ENCODE measurements at places on chromosomes 5 and 9.

DNA sequence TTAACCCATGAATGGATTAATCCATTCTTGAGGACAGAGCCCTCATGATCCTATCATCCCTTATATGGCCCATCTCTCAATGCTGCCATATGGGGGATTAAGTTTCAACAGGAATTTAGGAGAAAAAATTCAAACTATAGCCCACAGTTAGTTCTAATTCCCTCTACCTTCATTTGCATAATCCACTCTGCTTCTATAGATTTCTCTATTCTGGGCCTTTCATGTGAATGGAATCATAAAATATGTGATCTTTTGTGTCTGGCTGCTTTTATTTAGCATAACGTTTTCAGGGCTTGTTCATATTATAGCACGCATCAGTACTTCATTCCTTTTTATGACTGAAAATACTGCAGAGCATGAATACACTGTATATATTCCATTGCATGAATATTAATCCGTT, 55.4 kb downstream of the CTSL start:
- DNase-seq, result no peak

GRCh38 chr5:77628840-77629508, 9.5 kb downstream of the OTP start:
- no peak for DNase-seq

- no peak for DNase-seq
Measured at GRCh38 chr5:167767795-167768194, 523.6 kb upstream of the WWC1 start.

DNA sequence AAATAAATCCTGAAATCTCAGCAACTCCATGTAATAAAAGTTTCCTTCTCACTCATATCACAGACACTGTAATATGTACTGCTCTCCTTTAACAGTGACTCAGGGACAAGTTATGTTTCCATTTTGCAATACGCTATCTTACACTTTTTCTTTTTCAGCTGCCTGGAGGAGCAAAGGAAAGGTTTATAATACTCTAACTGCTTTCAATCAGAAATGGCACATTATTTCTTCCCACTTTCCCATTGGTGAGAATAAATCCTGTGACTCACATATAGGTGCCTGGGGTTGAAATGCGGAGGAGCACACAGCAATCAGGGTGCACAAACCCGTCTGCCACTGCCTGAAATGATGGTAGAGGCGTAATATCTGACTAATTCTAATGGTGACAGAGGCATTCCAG, 186.6 kb downstream of the HINT1 start:
- DNase-seq, result no peak

- DNase-seq, result no peak
Measured at GRCh38 chr9:2127486-2127885, 112.3 kb downstream of the SMARCA2 start.

GRCh38 chr9:89635816-89636215, 31.0 kb downstream of the GADD45G start:
- no peak for DNase-seq

GRCh38 chr5:55577353-55578060, 42.7 kb upstream of the PLPP1 start:
- DNase-seq, result no peak

- DNase-seq, result peak; percentile 9
Measured at GRCh38 chr9:114319147-114319546, 3.8 kb upstream of the ORM1 start.

- DNase-seq, result no peak
Measured at GRCh38 chr9:126053913-126054312, 272.7 kb upstream of the MVB12B start.

DNA sequence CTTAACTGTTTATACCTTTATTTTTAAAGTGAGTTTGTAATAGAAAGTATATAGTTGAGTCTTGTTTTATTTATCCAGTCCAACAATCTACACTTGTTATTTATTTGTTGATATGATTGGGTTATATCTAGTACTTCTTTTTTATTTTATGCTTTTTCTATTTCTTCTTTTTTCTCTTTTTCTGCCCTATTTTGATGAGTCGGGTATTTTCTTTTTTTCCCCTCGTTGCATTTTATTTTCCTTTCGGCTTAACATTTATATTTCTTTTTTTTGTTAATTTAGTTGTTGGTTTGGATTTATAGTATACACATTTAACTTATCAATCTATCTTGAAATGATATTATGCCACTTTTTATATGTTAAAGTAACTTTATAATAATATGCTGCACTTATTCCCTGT, 111.7 kb upstream of the IZUMO3 start:
- DNase-seq, result no peak

GRCh38 chr5:80181618-80182211, 74.1 kb downstream of the SERINC5 start:
- no peak for DNase-seq

- DNase-seq, result no peak
Measured at GRCh38 chr5:177363565-177363964, 5.8 kb downstream of the RGS14 start.

- DNase-seq, result no peak
Measured at GRCh38 chr9:76638001-76638400, 126.2 kb upstream of the PCA3 start.

GRCh38 chr9:129610473-129611306, 10.2 kb downstream of the C9orf50 start:
- peak; percentile 94 for DNase-seq

- no peak for DNase-seq
Measured at GRCh38 chr5:88657906-88658775, 224.8 kb downstream of the MEF2C start.

GRCh38 chr5:1391691-1392090, 46.8 kb upstream of the CLPTM1L start:
- no peak for DNase-seq

GRCh38 chr5:172910828-172911627, 48.2 kb upstream of the RPL26L1 start:
- DNase-seq, result peak; percentile 92

GRCh38 chr9:124395826-124396225, 19.4 kb downstream of the PSMB7 start:
- DNase-seq, result no peak

DNA sequence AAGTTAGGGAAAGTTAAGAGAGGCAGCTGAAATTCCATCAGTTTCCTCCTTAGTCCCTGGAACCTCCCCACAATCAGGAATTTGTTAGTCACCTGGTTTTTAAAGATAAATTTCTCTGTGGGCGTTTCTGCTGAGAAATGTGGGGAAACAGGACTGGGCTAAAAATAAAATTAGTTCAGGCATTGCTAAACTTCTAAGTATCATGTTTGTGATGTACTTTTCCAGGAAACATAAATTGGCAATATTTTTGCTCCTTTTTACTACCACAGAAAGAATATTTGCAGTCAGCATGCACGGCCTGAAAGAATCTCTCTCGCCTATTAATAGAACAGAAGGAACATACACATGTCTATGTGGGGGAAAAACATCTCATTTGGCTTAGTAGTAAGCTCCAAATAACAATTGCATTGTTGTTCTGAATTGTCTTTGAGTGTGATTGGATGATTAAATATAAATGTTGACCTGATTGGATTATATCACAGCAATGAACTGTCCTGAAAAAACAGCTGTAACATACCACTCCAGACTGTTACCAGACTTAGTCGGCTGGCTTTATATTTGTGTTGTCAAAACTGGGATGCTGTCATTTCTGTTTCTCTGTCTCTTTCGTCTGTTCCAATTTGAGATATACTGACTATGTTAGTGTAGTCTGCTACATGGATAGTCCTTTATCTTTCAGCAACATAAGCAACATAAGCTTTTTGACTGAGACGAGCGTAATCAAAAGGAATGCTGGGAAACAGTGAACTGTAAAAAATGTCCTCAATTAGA, 12.9 kb downstream of the TJP2 start:
- no peak for DNase-seq

- DNase-seq, result no peak
Measured at GRCh38 chr5:91484662-91485061, 101.5 kb upstream of the ARRDC3 start.

- no peak for DNase-seq
Measured at GRCh38 chr9:127979015-127979332, 1.8 kb downstream of the EEIG1 start.

GRCh38 chr9:69444021-69444420, 119.0 kb downstream of the ENTREP1 start:
- no peak for DNase-seq

- no peak for DNase-seq
Measured at GRCh38 chr5:166166071-166166470, 2125.4 kb upstream of the WWC1 start.

GRCh38 chr9:111895996-111896941, at the start of gene UGCG:
TSS of gene UGCG (plus strand) at chr9:111896814. CDS start at chr9:111897216, 402 bp downstream.
- DNase-seq, result peak; percentile 98

DNA sequence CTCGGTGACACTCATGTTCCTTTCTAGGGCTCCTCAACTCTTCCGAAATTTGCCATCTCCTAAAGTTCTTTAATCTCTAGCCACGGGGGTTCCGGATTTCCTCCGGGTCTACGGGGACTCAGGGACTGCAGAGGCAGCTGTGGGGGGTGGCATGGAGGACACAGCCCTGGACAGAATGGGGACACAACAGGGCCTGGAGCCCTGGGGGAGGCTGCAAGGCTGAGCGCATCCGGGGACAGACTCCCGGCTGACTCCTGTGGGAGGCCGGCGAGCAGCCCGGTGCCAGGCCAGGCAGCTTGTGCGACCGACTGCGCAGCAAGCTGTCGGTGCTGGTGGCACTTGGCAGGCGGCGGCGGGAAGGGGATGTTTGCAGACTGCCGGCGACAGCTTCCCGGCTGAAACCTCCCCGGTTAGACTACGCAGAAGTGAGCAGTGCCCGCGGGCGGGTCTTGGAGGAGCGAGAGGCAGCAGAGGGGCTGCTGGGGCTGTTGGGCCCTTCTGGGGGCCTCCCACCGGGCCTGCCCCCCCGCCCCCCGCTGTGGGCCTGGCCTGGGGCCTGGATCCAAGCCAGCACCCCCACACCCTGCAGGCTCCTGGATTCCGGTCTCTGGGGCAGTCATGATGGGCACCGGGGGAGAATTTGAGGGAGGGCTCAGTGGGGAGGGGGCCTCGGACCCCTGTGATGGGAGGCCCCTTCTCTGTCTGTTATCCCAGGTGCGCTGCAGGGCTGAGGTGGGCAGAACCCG, 28.7 kb upstream of the UBAC1 start:
- peak; percentile 87 for DNase-seq

DNA sequence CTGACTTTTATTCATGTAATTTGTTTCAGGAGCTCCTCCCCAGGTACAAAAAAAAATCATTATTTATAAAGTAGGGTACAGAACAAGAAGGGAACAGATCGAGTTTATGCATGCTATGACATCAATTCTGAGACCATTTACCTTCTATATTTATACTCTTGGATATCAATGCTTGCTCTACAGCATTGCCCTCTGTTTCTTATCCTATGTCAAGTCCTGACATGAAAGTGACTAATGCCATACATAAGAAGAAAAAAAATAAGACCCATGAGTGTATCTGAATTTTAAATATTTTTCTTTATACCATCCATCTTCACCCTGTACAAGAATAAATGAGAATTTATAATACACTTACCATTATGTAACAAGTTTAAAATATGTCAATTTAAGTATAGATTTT, 2016.3 kb upstream of the CDH9 start:
- no peak for DNase-seq

GRCh38 chr9:129887334-129888292, 52.4 kb downstream of the USP20 start:
- peak; percentile 81 for DNase-seq

- DNase-seq, result no peak
Measured at GRCh38 chr9:79352322-79352721, 219.4 kb upstream of the TLE4 start.

GRCh38 chr9:137029058-137029936, 1.3 kb upstream of the ABCA2 start:
- peak; percentile 95 for DNase-seq

GRCh38 chr5:39526914-39527477, 102.2 kb upstream of the DAB2 start:
- DNase-seq, result no peak

DNA sequence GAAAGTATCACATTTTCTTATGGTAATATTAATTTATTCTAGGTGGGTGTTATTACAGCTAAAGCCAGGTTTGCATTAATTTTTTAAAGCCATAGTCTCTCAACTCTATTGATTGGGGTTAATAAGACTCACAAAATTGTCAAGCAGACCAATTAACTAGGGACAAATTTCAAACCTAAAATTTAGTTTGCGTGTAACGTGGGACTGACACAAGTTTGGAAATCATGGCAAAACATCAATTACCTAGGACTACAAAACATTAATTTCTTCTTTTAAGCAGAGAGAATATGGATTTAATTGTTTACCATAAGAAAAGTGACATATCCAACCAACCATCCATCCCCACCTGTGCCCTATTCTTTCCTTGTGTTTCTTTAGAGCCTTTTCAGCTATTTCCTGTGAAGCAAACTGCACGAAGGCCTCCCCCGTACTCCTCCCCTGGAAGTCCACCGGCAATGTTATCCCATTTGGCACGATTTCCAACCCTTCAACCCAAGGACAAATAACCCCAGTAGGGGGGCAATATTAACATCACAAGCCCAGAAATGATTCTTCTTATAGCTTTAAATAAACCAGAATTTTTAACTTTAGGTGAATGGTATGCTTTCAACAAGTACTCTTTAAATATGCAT, 4.4 kb downstream of the HNRNPH1 start:
- DNase-seq, result no peak

GRCh38 chr5:100306000-100306399, 229.2 kb upstream of the FAM174A start:
- DNase-seq, result no peak

- DNase-seq, result no peak
Measured at GRCh38 chr5:171308453-171309275, at the start of gene TLX3. TSS of gene TLX3 (plus strand) at chr5:171309248. CDS start at chr5:171309366, 118 bp downstream.

DNA sequence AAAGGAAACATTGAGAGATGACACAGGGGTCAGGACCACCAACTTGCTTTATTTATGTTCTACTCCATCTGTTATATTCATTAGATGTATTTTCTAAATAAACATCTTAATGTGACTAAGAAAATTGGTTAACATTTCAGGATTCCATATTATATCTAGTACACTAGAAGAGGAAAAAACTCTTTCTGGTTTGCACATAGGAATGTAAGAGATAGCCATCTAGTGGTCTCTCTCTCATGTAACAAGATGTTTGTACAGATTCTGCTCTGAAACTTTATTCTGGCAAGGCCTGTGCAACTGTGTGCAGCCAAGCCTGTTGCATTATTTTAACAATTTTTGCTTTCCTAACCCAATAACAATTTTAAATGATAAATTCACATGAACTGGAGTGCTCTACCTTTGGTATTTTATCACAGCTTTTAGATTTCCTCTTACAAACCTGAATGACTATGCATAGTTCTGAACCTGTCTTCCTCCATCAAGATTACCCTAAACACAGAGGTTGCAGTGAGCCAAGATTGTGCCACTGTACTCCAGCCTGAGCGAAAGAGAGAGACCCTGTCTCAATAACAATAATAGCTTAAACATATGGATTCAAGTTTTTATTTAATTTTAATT, 148.2 kb downstream of the GIN1 start:
- DNase-seq, result no peak

Data from spleen (tissue), 13 donors.